IPS DF 19.7 (cell line): ENCODE measurements at places on chromosomes 4 and X.

- DNase-seq, result no peak
Observed at GRCh38 chrX:125786316-125786715, 379.8 kb downstream of the DCAF12L2 start.

GRCh38 chr4:3416821-3417221, 24.9 kb upstream of the HGFAC start:
- DNase-seq, result no peak

DNA sequence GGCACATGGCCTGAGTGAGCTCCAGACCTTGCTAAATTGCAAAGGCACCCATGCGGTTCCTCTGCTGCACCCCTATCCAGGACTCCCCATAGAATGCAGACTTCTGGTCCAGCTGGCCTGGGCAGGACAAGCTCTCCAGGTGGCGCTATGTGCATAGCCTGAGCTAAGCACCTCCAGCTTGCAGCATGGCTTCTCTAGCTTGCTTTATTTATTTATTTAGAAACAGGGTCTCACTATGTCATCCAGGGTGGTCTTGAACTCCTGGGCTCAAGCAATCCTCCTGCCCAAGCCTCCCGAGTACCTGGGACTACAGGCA, 5.5 kb upstream of the WFS1 start:
- no peak for DNase-seq

DNA sequence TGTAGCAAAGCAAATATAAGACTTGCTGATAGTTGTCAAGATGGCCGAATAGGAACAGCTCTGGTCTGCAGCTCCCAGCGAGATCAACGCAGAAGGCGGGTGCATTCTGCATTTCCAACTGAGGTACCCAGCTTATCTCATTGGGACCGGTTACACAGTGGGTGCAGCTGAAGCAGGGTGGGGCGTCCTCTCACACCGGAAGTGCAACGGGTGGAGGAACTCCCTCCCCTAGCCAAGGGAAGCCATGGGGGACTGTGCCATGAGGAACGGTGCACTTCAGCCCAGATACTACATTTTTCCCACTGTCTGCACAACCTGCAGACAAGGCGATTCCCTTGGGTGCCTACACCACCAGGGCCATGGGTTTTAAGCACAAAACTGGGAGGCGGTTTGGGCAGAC, 382.3 kb upstream of the EMCN start:
- no peak for DNase-seq

DNA sequence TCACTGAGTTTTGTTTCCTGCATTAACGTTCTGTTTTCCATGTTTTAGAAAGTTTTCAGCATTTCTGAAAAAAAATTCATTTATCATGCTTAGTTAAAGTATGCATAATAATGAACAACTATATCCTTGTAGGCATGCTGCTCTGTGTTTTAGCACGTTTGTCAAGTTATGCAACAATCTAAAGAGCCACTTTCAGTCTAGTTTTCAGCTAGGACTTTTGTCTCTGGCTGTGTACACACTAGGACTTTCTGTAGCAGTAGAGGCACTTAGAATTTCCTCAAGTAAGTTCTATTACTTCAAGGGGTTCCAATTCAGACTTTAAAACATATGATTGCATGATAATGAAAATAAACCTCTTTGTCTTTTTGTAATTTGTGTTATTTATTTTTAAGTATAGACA, 12.4 kb downstream of the DCAF8L1 start:
- no peak for DNase-seq

DNA sequence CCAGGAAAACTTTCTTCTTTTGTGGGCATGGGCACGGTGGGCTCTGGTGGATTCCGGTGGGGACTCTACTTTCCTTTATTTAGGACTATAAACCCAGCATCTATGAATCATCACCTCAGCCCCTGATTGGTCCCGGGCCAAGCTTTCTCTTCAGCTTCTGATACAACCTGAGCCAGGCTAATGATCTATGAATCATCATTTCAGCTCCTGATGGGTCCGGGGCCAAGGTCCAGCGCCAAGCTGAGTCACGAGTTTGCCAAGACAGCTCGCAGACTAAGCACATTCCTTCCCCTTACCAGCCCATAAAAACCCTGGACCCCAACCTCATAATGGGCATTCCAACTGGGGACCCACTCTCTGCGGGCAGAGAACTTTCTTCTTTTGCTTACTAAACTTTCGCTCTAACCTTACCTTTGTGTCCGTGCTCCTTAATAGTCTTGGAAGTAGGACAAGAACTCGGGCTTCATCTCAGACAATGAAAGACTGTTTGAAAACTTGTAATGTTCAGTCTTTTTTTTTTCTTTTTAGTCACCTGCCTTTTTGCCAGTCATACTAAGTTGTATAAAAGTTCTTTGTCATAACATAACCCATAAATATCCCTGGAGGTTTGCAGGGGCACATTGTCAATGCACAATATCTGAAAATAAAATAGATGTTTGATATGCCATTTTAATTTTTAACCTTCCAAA, 904.9 kb upstream of the EPHA5 start:
- DNase-seq, result no peak

- DNase-seq, result no peak
Observed at GRCh38 chr4:148649652-148650331, 207.6 kb upstream of the NR3C2 start.

DNA sequence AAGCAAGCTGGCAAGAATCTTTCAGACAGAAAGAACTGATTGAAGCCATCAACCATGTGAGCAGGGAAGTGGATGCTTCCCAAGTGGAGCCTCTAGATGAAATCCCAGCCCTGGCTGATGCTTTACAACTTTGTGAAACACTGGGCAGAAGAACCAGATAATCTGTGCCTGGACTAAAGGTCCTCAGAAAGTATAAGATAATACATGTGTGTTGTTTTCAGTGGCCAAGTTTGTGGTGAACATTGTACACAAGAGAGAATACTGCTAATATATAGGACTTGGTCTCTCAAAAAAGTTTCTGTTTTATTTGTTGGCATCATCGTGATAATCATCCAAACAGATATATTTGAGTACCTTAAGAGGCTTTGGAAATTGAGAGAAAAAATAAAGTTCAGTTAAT, 1367.8 kb upstream of the IGFBP7 start:
- no peak for DNase-seq

- DNase-seq, result no peak
Observed at GRCh38 chr4:91764085-91764484, 539.7 kb upstream of the GRID2 start.

GRCh38 chr4:4689694-4690440, 148.0 kb upstream of the STX18 start:
- DNase-seq, result no peak

GRCh38 chr4:131426023-131426758, 1722.9 kb upstream of the PCDH10 start:
- DNase-seq, result no peak

DNA sequence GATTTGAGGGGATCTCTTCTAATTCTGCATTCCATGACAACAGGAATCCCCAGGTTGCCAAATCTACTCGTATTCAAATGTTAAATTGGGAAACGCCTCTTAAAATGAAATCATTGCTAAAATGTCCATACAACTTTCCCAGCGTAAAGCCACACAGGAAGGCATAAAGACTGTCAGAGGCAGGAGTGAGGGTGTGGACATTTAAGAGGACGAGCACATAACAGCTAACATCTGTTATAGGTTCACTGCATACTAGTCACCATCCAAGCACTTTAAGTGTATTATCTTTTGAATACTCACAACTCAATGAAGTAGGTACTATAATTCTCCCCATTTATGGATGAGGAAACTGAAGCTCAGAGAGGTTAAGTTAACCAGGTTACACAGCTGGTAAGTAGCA, 35.6 kb downstream of the ATG4A start:
- DNase-seq, result no peak

DNA sequence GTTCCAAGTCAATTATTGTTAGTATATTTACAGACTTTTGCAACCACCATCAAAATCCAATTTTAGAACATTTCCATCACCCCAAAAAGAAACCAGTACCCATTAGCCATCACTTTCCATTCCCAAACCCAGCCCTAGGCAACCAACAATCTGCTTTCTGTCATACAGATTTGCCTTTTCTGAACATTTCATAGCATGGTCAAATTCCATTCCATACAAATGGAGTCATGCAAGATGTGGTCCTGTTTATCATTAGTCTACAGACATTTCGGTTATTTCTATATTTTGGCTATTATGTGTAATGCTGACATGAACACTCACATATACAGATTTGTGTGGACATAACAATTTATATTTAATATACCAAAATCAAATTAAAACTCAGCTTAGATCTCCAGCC, 508.7 kb downstream of the ZNF674 start:
- DNase-seq, result no peak

DNA sequence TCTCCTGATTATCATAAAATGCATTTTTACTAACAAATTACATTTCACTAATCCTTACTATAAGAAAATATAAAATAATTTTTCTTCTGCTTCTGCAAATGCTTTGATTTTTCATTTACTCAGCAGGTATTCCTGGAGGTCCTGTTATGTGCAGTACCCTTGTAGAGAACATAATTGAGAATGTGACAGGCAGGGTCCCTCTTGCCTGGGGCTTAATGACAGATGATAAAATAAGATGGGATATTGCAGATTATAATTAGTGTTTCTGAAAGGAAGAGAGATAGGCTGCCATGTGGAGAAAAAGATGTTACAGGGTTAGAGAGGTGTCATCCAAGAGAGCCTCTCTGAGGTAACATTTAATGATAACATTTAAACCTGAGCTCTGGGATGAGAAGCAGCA, 128.9 kb downstream of the MAD2L1 start:
- no peak for DNase-seq

DNA sequence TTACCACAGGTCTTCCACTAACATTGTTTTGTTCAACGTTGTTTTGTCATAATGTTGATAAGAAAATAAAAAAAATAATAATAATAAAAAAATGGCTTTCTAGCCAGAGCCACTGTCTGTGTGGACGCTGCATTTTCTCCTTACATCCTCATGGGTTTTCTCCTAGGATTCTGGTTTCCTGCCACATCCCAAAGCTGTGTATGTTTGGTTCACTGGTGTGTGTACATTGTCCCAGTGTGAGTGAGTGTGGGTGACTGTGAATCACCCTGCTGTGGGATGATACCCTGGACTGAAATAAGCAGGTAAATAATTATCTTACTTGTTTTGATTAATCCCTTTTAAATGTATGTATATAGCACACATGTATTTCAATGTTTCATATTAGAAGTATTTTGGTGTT, 2154.4 kb upstream of the AGA start:
- DNase-seq, result no peak

- DNase-seq, result no peak
Observed at GRCh38 chr4:128463006-128463405, 175.4 kb upstream of the PGRMC2 start.

DNA sequence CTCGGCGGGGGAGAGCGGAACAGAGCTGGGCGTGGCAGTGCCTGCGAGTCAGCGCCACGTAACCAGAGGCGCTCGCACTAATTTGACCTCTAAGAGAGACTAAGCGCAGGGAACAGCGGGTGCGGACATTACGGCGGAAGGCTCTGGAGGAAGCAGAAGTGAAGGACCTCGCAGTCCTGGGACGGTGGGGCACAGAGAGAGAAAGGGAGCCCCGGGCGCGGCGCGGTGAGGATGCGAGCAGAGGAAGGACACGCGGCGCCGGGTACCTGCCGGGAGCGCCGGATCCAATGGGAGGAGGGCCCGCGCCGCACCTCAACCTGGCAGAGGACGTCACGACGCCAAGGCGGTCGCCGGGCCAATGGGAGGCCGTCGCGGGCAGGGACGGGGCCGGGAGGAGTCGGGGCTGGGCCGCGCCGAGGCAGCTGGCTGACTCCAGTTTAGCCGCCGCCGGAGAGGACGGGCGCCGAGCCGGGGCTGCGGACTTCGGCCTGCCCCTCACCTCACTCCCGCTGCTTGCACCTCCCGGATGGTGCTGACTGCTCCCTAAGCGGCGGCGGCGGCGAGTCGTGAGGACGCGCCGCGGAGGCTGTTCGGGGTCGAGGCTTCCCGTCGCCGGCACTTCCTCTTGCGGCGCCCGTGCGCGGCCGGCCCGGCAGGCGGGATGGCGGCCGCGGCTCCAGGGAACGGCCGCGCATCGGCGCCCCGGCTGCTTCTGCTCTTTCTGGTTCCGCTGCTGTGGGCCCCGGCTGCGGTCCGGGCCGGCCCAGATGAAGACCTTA, at the start of gene TMEM165:
TSS of gene TMEM165 (plus strand) at position 429 of the 779 bp plus-strand sequence. CDS start at position 662, 233 bp downstream.
- no peak for DNase-seq

DNA sequence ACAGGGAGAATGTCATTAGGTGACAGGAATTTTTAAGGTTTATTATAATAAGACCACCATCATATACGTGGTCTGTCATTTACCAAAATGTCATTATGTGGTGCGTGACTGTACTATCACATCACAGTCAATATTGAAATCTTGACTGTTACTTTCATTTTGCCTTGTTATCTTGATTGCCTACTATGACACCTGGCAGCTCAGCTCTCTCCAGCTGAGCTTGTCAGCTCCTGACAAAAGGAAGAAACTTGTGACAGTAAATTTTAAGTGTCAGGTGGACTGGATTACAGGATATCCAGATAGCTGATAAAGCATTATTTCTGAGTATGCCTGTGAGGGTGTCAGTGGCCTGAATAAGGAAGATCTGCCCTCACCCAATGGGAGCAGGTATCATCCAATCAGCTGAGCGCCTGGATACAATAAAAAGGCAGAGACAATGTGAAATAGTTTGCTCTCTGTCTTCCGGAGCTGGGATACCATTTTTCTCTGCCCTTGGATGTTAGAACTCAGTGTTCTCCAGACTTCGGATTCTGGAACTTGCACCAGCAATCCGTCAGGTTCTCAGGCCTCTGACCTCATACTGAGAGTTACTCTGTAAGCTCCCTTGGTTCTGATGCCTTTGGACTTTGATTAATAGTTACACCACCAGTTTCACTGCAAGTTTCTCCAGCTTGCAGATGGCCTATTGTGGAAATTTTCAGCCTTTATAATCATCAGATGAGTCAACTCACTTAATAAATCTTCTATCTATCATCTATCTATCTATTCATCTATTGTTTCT, 1454.7 kb upstream of the IGFBP7 start:
- no peak for DNase-seq

DNA sequence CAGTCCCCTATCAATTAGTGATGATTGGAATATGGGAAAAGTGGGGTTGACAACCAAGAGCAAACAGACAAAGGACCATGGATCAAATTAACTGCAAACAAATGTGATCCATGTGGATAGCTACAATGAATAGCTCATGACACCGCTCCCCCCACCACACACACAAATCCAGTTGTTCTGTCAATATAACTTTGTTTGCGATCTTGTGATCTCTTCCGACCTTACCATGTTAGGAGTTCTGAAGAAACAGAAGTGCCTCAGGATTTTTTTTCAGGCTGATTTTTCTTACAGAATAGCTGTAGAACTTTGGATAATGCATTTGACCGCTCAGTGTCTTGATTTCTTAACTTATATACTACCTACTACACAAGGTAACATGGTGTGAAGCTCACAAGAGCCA, 116.6 kb downstream of the SH2D1A start:
- no peak for DNase-seq

DNA sequence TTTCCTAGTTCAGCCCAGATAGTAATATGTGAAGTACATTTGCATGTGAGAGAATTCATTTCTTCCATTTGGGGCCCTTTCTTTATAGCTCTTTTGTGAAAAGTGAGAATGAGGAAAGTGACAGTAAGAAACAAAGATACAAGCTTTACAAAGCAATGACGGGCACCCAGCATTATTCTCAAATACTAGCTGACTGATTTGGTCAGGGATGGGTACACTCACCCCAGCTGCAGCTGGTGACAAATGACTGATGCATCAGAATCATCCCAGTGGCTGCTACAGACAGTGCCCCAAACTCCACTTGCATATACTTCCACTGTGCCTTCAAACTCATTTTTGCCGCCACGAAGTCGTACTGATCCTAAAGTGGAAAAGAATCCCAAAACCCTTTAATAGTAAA, 14.8 kb downstream of the PRSS12 start:
- no peak for DNase-seq
